Activated CD4-positive, alpha-beta T cell treated with anti-CD3 and anti-CD28 coated beads, Interleukin-2, amount 50 U/mL, for 1 hour (primary cell): ENCODE measurements at places on chromosomes 16 and 17.
A peak's percentile ranks its signal among the peaks of the same experiment; 100 is the strongest.

DNA sequence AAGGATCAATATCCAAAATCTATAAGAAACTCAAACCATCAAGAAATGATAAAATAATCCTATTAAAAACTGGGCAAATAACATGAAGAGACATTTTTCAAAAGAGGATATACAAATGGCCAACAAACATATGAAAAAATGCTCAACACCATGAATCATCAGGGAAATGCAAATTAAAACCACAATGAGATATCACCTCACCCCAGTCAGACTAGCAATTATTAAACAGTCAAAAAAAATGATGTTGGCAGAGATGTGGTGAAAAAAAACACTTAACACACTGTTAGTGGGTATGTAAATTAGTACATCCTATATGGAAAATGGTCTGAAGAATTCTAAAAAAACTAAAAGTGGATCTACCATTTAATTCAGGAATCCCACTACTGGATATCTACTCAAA is 379.0 kb upstream of the SOX9 start:
- no peak for DNase-seq

GRCh38 chr16:69725480-69726312 is 664 bp downstream of the NQO1 start:
- DNase-seq, result no peak

DNA sequence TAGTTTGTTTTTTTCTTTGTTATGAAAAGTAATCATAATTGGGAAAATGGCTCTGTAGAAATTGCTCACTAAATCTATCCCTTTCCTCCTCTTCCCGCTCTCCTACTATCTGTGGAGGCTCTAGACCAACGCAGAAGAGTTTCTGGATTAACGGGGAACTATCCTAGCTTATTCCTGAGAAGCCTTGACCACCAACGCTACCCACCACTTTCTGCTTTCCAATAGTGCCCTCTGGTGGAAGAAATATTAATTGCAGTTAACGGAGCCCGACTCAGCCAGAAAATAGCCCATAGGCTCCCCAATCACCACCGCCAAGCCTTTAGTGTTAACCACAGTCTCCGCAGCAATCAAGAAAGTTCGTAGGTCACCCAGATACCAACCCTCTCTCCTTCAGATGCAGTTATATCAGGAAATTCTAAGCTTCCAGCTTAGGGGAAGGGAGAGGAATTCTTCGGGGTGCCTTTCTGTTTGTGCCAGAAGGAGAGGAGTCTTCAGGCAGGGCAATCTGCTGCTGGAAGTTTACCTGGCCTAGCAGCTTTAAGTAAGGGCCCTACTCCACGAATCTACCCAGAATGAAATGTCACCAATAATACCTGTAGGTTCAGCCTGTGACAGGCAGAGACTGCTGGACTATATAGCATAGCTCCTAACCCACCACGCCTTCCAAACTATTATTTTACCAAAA is 23.0 kb upstream of the NSRP1 start:
- peak; percentile 24 for DNase-seq

GRCh38 chr17:6786618-6787017 is 10.6 kb downstream of the FBXO39 start:
- DNase-seq, result no peak

DNA sequence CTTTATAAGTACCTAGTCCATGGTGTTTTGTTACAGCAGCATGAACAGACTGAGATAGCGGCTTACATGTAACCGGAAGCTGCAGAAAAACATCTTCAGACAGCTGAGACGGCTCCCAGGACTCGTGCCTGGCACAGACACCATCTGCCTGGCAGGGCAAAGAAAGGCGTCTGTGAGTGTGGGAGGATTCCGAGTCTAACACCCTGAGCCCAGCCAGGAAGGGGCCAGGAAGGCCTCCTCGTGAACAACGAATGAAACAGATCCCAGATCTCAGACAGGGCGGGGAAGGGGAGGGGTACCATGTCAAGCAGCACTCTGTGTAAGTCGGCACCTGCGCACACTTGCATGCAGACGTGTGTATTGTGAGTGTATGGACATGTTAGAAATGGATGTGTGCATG is 4.4 kb upstream of the CSNK1D start:
- no peak for DNase-seq

DNA sequence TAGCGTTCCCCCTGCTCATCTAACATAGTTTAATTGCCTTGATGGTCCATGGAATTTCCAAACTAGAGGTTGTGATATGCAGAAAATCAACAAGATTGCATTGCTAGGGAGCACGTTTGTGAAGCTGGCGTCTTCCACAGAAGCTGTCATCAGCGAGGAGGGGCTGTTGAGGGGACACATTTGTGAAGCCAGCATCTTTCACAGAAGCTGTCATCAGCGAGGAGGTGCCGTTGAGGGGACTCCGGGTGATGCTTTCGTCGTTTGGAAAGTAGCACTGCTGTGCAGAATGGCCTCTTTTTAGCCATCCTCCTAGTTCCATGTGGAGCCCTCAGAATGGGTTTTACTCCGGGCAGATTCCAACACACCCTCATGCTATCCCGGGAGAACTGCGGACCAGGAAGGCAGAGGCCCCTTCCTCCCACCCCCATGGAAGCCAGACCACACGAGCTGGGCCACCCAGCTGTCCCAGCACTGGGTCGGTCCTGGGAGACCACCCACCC is 119.6 kb upstream of the CHMP6 start:
- no peak for DNase-seq

DNA sequence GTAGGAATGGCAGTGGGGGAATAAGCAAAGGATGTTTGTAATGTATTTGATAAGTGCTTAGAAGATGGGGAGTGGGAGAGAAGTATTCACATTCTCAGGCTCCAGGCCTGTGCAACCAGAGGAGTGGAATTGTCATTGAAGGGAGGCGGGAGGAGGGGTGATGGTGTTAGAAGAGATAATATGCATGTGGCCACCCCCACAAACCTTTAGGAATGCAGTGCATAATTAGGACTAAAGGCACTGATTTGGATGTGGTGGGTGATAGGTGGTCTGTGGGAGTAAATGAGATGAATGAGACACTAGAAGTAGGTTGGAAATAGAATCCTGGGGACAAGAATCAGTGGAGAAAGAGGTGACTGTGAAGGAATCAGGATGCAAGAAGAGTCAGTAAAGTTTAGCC is 27.1 kb downstream of the UTP18 start:
- no peak for DNase-seq

DNA sequence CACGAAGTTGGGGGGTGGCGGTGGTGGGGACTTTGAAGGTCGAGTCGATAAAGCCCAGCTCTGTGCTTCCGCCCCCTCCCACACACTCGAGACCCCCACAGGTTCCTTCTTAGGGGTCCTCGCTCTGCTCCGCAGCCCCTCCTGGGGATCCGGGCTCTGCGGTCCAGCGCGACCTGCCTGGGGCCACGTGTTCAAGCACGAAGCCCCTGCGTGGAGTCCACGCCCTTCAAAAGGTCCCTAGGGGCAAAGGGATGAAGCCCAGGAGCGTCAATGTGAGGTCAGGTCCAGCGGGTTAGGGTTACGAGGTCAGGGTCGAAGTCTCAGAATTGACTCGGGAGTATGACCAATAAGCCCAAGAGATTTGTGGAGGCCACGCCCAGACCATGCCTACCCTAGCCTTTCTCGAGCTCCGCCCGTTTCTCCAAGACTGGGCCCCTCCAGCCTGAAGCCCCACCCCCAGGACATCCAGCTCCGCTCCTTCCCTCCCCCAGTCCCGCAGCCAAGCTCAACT is 786 bp upstream of the CACNA1G start:
- no peak for DNase-seq
